Heart left ventricle (tissue), 16 donors: ENCODE measurements at places on chromosomes 2 and 18. TPM values are rescaled to one million over a fixed set of nuclear protein-coding genes. Genes with fewer than 3 reads are reported as not detected.

MYCN gene
- polyA plus RNA-seq = 0.27 TPM

SPC25 gene
- polyA plus RNA-seq = 0.14 TPM

C1QL2 gene
- 0.08 TPM for polyA plus RNA-seq

- DNase-seq = no peak
Measured at GRCh38 chr18:48354746-48355260, 54.4 kb downstream of the ZBTB7C start.

DNA sequence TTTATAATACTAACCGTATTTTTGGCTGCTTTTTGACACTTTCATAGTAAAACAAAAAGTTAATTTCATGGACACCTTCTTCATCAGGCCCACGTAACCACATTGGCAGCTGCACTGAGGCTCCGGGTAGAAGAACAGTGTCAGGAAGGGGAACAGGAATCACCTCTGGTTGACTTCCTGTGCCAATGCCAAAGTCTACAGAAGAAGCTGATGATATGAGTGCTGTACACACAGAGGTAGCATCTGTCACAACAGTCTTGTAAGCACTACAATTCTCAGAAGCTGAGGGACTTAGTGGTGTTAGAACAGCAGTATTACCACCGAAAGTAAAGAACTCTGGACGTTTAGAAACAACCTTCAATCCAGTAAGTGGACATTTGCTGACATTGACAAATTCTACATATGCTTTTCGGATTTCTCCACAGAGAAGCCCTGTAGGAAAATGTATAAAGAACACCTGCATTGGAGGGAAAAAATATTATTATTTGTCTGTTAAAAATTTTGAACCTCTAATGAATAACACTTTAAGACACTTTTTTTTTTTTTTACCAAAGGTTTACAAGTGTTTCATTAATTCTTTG is 85.3 kb downstream of the TRAPPC8 start:
- no peak for DNase-seq

GRCh38 chr18:45783097-45784075 is 42.1 kb upstream of the SIGLEC15 start:
- DNase-seq = no peak

DNA sequence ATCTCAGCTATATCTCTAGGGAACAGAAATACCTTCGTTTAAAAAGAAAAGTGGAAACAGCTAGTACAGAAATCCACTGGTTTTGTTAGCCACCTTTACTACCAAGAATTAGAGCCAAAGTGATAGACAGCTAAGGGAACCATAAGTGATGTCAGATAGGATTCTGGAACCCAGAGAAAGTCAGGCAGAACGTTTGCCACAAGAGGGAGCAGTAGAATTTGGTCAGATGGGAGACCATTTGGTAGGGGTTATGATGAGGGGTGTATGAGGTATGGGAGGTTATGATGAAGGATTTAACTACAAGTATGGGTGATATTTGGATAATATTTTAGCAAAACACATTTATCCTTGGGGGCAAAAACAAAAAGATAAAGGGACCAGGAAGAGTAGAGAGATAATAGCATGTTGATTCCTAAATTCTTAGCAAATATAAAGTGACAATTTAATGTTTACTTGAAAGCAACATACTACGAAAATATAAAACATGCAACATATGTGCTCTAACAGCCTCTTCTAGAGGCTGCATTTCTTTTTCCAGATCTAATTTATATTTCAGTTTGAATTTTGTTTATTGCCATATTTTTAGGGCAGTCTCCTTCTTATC is 3.3 kb downstream of the SLC8A1 start:
- no peak for DNase-seq

DNA sequence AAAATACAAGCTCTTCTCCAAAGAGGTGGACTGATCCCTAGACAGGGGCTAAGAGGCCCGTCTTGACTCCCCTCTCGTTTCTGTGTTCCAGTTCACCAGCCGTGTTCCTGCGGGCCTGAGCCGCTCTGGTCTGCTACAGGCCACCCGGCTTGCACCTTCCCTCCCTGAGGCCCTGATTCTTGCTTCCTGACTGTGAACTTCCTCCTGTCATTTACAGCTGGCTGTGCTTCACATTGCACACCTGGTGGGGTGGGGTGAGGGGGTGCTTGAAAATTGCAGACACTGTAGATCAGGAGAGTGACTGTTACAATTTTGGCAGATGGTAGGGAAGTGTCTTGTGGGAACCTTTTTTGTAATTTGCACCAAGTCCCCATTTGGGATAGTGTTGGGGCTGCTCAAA is 64.4 kb downstream of the TSN start:
- DNase-seq = no peak

- DNase-seq = no peak
Measured at GRCh38 chr18:59515147-59515546, 156.1 kb upstream of the LMAN1 start.
